A549 treated with Mapracorat at 1 μM for 4 hours (cell line): ENCODE measurements at places on chromosomes 11 and 22. TPM values are rescaled to one million over a fixed set of nuclear protein-coding genes. Genes with fewer than 3 reads are reported as not detected.

TREH gene
- total RNA-seq, result not detected in 5 replicates

DBX1 gene
- total RNA-seq, result not detected in 5 replicates

EMID1 gene
- total RNA-seq, result 0.29 to 0.40 TPM (median 0.36 TPM) in 5 replicates

NXPE2 gene
- total RNA-seq, result not detected in 5 replicates

PRR5 gene
- total RNA-seq, result 9.6 to 16.2 TPM (median 15.1 TPM) in 5 replicates

DDIAS gene
- total RNA-seq, result 13.0 to 18.5 TPM (median 15.2 TPM) in 5 replicates

GAB4 gene
- not detected in 5 replicates for total RNA-seq
